ENCODE measurements at places on chromosomes 6 and 20. TPM values are rescaled to one million over a fixed set of nuclear protein-coding genes. Genes with fewer than 3 reads are reported as not detected.

DLL1 gene
- 6.6 TPM for total RNA-seq

DNA sequence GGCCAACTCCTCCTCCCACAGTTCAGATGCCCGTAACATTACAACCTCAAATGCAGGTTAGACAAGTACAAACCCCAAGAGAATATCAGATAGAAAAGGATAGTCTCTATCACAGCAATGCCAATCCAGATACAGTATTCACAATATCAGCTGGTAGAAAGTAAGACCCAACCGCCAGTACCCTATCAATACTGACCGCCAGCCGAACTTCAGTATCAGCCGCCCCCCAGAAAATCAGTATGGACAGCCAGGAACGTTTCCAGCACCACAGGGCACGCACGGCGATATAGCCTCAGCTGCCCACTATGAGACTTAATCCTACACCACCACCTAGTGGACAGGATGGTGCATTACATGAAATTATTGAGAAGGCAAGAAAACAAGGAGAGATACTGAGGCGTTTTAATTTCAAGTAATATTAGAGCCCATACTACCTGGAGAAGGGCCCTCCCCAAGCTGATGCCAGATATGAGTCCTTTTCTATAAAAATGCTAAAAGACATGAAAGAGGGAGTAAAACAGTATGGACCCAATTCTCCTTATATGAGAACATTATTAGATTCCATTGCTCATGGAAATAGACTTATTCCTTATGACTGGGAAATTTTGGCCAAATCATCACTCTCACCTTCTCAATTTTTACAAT lies 17.6 kb upstream of the EIF2S2 start:
- peaks cover 20% of the 10 kb centered on the region for H3K4me1 ChIP-seq
- H3K36me3 ChIP-seq: no peaks in the 10 kb centered on the region
- no peaks in the 10 kb centered on the region for H3K27me3 ChIP-seq
- H3K27ac ChIP-seq: no peak overlapping the region
- peak overlapping the region; percentile 7 for H3K4me3 ChIP-seq

DNA sequence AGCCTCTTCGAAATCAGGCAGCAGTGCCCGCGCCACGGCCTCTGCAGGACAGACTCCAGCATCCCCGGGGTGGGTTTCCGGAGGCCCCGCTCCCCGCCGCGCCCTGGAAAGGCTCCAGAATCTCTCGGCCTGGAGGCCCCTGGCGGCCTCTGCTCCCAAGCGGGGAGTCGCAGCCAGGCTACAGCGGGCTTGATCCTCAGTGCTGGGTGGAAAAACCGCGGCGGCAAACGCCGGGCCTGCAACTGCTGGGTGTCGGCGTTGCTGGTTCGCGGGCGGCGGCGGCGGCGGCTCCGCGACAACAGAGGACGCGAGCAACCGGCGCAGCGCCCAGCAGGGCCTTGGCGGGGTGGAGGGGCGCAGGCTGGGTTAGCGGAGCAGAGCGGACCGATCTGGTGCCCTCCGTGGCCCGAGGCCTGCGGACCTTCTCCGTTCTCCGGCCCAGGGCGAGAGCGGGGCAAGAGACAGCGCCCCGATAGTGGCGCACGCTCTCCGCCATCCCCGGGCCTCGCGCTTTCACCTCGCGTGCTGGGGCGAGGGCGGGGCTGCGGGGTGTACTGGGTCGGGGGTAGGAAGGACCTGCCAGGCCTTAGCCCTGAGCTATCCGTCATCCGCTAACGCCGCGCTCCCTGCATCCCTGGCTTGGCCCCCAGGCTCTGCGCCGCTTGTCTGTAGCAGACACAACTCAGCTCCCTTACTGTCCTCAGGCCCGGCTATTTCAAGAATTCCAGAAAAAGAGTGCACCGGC lies 3.4 kb upstream of the ZNF292 start:
- H3K4me1 ChIP-seq: 0 out of 2 replicates have a peak, but pooled peaks cover 14% of the 10 kb centered on the region
- no peaks in the 10 kb centered on the region for H3K36me3 ChIP-seq
- peak; percentile 75 for DNase-seq
- peak overlapping the region; percentile 81 for H3K27ac ChIP-seq

DNA sequence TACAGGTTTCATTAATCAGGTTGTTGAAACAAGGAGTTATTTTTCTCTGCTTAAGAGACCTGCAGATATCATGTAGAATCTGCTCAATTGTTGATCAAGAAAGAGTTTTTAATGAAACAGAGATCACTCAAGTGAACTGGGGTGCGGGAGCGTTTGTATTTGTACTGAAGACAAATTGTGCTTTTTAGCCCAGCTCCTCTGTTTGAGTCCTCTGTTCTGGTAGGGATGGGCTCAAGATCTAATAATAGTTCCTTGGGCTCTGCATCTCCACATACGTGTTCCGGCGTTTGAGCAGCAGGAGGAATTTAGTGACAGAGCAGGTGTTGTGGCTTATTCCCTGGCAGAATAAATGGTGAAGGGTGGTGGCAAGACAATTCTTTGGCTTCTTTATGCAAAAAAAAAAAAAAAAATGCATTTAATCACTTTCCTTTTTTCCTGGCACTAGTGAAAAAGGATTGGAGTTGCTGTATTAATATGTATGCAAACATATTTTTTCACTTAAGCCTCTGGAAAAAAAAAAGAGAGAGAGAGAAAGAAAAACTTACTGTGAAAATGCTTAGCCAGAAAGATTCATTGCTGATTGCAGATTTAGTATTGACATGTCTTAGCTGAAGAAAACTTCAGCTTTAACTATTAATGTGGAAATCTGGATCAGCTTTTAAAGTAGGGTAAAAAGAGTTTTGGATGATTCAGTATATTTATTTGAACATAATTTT lies 4.0 kb downstream of the CITED2 start:
- peak overlapping the region; percentile 61 for H3K27ac ChIP-seq
- H3K27me3 ChIP-seq: no peaks in the 10 kb centered on the region
- DNase-seq: no peak
- peaks cover 3% of the 10 kb centered on the region for H3K36me3 ChIP-seq
- peaks cover 45% of the 10 kb centered on the region for H3K4me1 ChIP-seq

All from Caco-2 (cell line).